ENCODE measurements at places on chromosomes 3 and 15.

DNA sequence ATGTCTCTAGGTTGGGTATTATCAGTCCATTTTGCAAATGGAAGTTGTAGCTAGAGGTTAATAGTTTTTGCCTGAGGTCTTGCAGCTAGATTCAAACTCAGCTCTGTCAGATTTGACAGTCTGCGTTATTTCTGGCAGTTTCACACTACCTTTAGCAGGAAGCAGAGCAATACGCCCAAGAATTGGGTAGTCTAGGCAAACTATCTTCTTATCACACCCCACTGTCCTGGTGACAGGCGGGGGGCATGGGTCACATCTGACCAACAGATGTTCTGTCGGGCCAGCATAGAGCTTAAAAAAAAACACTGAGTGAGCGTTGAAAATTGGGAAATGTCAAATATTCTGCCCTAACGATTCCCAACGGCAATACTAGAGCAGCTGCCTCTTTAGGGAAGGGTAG, 5.7 kb downstream of the GPR160 start:
- no peak overlapping the region for H3K27ac ChIP-seq
- peaks cover 20% of the 10 kb centered on the region for H3K27me3 ChIP-seq
- DNase-seq: no peak
- no peak overlapping the region for H3K4me3 ChIP-seq
- H3K4me1 ChIP-seq: no peaks in the 10 kb centered on the region
- no peaks in the 10 kb centered on the region for H3K36me3 ChIP-seq

DNA sequence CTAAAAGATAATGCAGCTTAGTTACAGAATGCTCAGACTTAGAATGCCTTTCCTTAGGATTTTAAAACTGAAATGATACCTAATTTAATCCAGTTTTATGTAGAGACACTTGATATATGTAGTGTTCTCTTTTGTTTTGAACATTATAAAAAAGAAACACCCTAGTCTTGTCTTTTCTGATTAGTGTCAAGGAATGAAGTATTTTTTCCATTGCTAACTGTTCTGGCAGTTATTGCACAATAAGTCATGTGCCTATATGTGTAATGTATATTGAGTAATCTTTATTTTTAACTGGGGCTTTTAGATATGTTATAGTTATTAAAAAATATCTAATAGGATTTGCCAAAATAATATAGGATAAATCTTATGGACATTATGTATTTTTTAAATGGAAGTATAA, 4.5 kb downstream of the ARL8B start:
- peaks cover 26% of the 10 kb centered on the region for H3K4me1 ChIP-seq
- no peaks in the 10 kb centered on the region for H3K27me3 ChIP-seq
- peaks cover 29% of the 10 kb centered on the region for H3K36me3 ChIP-seq
- no peak overlapping the region for H3K4me3 ChIP-seq

- H3K4me3 ChIP-seq: no peak overlapping the region
- no peak overlapping the region for H3K27ac ChIP-seq
- no peak for DNase-seq
- H3K36me3 ChIP-seq: no peaks in the 10 kb centered on the region
- no peaks in the 10 kb centered on the region for H3K4me1 ChIP-seq
- H3K27me3 ChIP-seq: no peaks in the 10 kb centered on the region
These were observed 213.4 kb downstream of the ZBBX start for GRCh38 chr3:167166594-167167253.

GRCh38 chr15:73391128-73391872, 22.5 kb upstream of the HCN4 start:
- H3K27ac ChIP-seq: no peak overlapping the region
- H3K4me1 ChIP-seq: peaks cover 15% of the 10 kb centered on the region
- no peaks in the 10 kb centered on the region for H3K27me3 ChIP-seq
- no peak overlapping the region for H3K4me3 ChIP-seq
- DNase-seq: no peak

All from RWPE2 (cell line).